DMS153 (cell line): ENCODE measurements at places on chromosomes 16 and 17.

DNA sequence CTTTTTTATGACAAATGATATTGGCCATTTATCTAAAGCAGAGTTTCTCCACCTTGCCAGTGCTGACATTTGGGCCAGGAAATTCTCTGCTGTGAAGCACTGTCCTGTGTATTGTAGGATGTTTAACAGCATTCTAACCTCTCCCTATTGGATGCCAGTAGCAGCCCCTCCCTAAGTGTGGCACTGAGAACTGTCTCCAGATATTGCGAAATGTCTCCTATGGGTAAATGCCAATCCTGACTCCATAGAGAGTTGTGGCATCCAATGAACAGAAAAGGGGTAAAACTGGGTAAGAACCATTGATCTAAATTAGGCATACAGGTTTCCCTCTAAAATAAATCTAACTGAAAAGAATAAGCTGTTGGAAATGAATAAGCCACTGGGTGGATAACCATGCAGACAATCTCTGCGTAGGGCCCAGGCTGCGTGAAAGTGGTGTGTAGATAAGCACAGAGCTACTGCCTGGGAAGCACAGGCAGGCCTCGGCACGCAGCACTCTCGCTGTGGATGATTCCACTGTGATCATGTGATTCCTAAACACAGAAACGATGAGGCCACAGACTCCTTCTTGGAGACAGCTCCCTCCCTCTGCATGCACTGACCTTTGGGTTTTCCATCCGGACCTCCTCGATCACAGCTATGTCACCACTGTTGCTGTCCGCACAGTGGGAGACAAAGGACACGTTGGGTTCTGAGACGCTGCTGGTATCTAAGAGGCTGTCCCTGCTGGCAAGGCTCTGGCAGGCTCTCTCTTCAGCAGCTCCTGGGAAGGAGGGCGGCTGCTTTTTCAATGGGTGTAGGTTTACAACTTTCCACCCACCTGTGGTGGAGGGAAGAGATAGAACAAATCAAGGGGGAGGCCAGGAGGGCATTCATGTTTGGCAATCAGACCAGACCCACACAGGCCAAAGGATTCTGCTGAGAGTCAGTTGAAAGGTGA lies 44.1 kb downstream of the GTF3C1 start:
- no peak for DNase-seq

DNA sequence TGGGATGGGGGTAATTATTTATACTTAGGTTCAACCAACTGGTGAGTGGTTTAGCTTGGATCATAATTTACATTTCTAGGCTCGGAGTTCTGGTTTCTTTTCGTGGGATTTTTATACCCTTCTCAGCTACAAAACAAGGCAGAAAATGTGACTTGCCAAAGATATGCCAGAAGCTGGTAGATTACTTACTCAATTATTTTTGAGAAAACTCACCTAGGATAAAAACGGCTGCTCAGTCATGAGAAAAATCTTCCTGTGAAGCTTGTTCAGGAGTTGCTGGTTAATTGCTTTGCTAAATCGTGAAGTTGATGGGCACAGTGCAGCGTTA lies 1.1 kb downstream of the NDEL1 start:
- DNase-seq: no peak

DNA sequence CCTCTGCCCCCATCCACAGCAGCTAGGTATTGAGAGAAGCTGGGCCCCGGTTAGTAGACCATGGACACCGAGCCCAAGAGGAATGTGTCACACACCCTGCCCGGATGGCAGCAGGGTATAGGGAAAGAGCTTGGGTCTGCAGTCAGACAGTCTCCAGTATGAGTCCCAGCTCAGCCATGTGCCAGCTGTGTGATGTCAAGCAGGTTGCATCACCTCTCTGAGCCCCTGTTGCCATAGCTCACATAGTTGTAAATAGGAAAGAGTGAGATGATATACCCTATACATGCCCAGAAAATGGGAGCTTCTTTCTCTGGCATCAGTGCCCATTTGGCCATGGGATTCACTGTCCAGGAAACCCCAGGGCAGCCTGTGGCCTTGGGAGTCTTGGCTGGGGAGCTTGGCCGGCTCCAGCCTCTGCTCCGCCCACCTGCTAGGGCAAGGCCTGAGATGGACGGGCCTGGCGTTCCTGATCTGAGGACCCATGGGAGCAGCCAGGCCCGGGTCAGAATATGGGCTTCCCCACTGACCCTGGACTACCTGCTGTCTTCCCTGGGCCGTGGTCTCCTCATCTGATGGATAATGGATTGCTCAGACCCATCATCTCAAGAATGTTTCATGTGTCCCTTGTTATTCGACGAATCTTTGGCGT lies 13.2 kb downstream of the CD300LG start:
- no peak for DNase-seq

- DNase-seq: no peak
Observed at GRCh38 chr17:3542410-3543088, 15.1 kb downstream of the TRPV3 start.

DNA sequence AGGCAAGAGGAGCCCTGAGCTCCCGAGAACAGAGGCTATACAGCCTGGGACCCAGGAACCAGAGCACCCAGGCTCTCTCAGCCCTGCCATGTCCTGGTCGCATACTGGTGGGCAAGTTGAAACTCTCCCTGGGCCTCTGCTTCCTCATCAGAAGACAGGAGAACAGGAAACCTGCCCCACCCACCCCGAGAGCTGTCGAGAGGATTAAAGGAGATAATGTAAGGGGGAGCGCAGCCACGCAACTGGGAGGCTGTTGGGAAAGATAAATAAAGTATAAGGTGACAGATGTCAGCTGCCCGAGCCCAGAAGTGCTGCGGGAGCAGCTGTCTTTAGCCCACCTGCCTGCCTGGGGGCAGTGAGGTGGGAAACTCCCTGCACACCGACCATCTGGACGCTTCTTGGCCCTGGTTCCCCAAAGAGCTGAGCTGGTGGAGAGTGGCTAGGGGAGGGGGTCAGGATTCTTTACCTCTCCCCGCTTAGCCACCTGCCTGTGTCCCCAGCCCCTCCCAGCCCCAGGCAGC lies 6.8 kb downstream of the KIF19 start:
- DNase-seq: peak; percentile 90
